ENCODE measurements at places on chromosomes 3 and 15.

DNA sequence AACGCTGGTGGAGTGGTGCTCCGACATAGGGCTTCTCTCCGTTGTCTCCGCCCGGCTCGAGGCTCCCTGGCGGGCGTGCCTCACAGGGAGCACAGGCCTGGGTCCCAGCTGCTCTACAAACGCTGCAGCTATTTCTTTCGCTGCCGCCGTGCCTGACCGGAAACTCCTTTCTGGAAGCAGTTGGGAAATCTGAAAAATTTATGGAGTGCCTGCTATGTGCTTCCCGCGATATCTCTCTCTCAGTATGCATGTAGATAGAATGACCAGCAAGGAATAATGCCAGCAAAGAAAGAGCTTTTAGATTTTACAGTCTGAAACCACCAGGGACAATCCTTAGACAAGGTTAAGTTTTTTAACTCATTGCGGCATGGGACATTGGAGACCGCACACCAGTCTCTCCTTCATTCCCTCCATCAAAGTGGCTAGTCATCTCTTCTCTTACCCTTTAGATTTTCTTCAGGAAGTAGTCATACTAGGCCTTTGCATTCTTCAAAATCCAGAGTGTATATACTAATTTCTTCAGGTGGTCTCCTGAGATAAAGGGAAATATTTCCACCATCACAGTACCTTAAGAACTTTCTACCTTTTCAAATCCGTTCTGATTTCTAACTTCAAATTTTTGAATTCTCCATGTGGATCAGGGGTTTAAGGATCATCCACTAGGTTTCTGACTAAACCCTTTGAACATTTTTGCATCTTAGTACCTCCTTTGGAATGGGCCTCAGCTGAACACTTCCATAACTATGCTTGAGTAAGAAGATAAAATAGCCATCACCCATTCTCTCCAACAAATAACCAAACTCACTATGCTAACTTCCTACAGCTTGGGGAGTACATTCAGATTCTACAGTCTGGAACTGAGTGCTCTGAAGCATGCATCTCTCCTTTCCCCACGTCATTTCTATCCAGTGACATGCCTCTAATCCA is 1.1 kb upstream of the NPHP3 start:
- DNase-seq = no peak

GRCh38 chr15:31235311-31236183 is 91.1 kb upstream of the KLF13 start:
- DNase-seq = no peak

DNA sequence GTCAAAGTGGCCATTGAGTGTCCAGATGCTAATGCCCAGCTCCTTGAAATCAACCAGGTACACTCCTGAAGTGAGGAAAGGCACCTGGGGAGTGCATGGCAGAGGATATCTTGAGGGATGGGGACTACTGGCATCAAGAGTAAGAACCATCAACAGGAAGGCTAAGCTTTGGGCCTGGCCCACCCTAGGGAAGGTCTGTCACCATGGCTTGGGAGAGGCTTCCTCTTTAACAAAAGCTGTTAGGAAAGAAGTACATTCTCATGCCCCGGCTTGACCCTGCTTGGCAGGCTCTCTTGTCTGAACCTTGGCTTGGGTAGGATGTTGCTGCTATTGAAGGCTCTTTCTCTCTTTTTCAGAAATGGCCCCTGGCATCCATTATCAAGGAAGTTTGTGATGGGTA is 43.7 kb upstream of the TUBGCP5 start:
- DNase-seq = no peak

GRCh38 chr3:53486961-53487654 is 7.3 kb upstream of the CACNA1D start:
- DNase-seq = no peak
